Bronchial smooth muscle cell (primary cell): ENCODE measurements at places on chromosomes 3 and 15. TPM values are rescaled to one million over a fixed set of nuclear protein-coding genes. Genes with fewer than 3 reads are reported as not detected.

ZKSCAN7 gene
- 5.8 and 6.2 TPM in 2 replicates for total RNA-seq

GOLGA6L7 gene
- not detected in 2 replicates for total RNA-seq

CYP1A2 gene
- not detected in 2 replicates for total RNA-seq

ENTPD3 gene
- total RNA-seq = under 0.01 and 0.09 TPM in 2 replicates

SLC38A3 gene
- not detected in 2 replicates for total RNA-seq

CIP2A gene
- total RNA-seq = 4.3 and 4.9 TPM in 2 replicates

PLA2G4E gene
- total RNA-seq = not detected in 2 replicates

ATP13A4 gene
- total RNA-seq = 0.86 and 1.3 TPM in 2 replicates

COL6A5 gene
- total RNA-seq = not detected in 2 replicates

MYH15 gene
- 0.86 and 0.95 TPM in 2 replicates for total RNA-seq

ALDH1A2 gene
- total RNA-seq = 1.4 and 1.6 TPM in 2 replicates

ST8SIA2 gene
- total RNA-seq = not detected in 2 replicates

APH1B gene
- total RNA-seq = 12.1 and 19.4 TPM in 2 replicates

ALDH1L1 gene
- total RNA-seq = not detected in 2 replicates

TERC gene
- 19.6 and 290 TPM in 2 replicates for total RNA-seq

ANKDD1A gene
- 8.2 and 14.8 TPM in 2 replicates for total RNA-seq

TSPAN3 gene
- 170 and 172 TPM in 2 replicates for total RNA-seq

SLITRK3 gene
- total RNA-seq = not detected in 2 replicates

GOLGA6A gene
- under 0.01 TPM in 2 replicates for total RNA-seq

LTK gene
- 0.17 and 0.63 TPM in 2 replicates for total RNA-seq

CAPN3 gene
- 1.7 and 3.2 TPM in 2 replicates for total RNA-seq

SLC28A2 gene
- not detected in 2 replicates for total RNA-seq

ACAD9 gene
- total RNA-seq = 30.7 and 36.7 TPM in 2 replicates

ADGRG7 gene
- not detected in 2 replicates for total RNA-seq

SLCO3A1 gene
- 4.1 and 4.9 TPM in 2 replicates for total RNA-seq

CRYGS gene
- total RNA-seq = 0.79 and 0.94 TPM in 2 replicates

CRTAP gene
- total RNA-seq = 204 and 253 TPM in 2 replicates

NEK10 gene
- 16.7 and 41.3 TPM in 2 replicates for total RNA-seq

SEMA3F gene
- 2.1 and 4.7 TPM in 2 replicates for total RNA-seq

ASB14 gene
- 0.17 TPM in 1 of 2 replicates, not detected in the other for total RNA-seq

PLD1 gene
- total RNA-seq = 9.5 and 15.5 TPM in 2 replicates

SHISA5 gene
- 91.1 and 113 TPM in 2 replicates for total RNA-seq

PPP1R14D gene
- not detected in 2 replicates for total RNA-seq

ALDH1A3 gene
- 80.7 and 213 TPM in 2 replicates for total RNA-seq

SNURF gene
- 87.3 and 257 TPM in 2 replicates for total RNA-seq

HEXA gene
- total RNA-seq = 74.7 and 92.7 TPM in 2 replicates

ATP1B3 gene
- total RNA-seq = 18.2 and 30.6 TPM in 2 replicates

MITF gene
- total RNA-seq = 16.2 and 16.7 TPM in 2 replicates

SLC6A20 gene
- not detected in 2 replicates for total RNA-seq
